Retinal pigment epithelial cell (primary cell): ENCODE measurements at places on chromosomes 1 and 21.

DNA sequence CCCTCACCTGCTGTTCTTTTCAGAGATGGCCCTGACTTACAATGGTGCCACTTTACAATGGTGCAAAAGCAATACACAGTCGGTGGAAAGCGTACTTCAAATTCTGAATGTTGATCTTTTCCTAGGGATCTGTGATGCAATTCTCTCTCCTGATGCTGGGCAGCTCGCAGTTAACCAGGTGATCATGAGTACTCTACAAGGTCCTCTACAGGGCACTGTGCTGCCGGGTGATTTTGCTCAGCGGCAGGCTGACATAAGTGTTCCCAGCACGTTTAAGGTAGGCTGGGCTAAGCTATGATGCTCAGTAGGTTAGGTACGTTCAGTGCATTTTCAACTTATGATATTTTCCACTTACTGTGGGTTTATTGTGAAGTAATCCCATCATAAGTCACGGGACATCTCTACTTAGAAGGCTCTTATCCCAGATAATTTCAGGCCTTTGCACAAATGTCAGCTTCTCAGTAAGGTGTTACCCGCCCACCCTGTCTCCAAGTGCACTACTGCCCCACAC, 126.5 kb downstream of the KCNN3 start:
- no peak for DNase-seq

DNA sequence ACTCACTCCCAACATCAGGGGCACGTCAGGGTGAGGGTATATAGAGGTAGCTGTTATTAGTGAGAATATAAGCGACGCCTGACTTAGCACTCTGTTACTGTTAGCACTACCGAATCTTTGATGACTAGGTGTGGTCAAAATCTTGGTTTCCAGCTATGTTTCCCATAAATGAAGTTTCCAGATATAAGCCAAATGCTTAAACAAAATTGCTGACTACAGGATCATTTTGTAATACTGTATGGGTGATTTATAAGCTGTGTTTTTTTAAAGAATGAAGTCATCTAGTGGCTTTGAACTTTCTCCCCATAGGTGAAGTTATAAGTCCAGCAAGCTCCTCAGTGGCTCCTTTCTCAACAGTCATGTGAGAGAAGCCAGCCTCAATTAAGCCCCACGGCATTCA, 23.7 kb downstream of the KCNJ15 start:
- DNase-seq: no peak

- no peak for DNase-seq
Measured at GRCh38 chr1:9827558-9828185, 3.9 kb upstream of the CLSTN1 start.

DNA sequence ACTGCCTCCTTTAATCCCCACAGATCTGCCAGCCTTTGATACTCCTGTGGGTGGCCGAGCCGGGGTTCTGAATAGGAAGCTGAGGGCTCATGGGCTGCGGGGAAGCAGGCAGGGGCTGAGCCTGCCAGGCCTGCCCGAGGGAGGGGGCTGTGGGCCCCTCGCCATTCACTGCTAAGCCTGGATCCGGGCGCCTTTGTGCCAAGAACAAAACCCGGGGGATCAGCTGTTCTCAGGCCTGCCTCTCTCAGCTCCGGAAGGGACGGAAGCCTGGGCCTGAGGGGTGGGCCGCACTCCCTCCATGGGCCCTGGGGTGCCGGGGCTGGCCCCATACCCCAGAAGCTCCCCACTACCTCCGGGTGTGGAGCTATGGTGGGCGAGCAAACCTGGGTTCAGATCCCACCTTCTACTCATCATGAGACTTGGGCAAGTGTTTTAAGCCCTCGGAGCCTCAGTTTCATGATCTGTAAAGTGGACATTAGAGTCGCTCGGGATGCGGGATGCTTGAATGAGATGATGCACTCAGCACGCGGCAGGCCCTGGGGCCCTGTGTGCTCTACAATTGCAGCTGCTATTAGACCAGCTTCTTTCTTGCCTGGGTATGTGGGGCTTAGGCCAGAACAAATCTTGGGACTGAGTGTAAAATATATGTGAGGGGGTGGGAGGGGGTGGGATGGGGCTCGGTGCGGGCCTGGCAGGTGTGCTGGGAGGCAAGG, 19.2 kb upstream of the EPHA2 start:
- no peak for DNase-seq

GRCh38 chr1:213163278-213163711, 112.3 kb downstream of the RPS6KC1 start:
- peak; percentile 2 for DNase-seq

DNA sequence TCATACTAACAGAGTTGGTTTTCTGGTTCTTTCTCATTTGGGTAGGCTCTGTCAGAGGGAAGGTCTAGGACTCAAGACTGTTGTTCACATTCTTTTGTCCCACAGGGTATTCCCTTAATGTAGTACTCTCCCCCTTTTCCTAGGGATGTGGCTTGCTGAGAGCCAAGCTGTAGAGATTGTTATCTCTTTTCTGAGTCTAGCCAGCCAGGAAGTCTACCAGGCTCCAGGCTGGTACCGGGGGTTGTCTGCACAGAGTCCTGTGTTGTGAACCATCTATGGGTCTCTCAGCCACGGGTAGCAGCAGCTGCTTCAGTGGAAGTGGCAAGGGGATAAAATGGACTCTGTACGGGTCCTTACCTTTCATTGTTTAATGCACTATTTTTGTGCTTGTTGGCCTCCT, 226.4 kb downstream of the LBR start:
- DNase-seq: no peak

- no peak for DNase-seq
Measured at GRCh38 chr1:221230605-221231004, 351.4 kb downstream of the HLX start.

DNA sequence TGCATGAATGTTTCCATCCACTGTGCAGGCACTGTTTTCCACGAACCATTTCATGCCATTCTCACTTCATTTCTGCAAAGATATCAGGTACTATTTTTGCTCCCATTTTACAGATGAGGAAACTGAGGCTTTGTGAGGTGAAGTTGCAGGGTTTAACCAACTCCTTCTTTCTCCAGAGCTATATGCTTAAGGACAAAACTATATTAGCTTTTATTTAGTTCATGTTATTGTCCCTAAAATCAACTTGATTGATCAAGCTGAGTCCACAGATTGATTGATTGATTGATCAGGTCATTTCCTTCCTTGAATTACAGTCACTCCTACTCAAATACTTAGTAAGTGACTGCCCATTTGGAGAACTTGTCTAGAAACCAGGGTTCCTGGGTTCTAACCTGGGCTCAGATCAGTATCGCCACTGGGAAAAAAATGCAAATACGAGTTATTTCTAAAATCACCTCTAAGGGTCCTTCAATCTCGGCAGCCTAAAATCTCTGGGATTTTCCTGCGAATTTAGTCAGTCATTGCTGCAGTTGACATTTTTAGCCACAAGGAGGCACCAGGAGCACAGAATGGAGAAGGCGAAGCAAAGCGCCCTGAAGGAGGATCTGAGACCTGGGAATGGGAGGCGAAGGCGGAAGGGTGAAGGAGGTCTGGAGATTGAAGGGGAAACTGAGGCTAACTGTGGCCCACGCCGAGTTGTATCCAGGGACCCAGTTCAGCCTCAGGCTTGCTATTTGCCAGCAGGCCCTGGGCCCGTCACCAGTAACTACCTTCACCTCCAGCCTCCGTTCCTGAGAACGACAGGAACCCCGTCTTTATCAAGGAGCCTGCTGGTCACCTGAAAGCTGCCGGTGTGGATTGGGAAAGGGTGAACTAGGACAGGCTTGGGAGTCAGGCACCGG, 14.3 kb upstream of the MUL1 start:
- peak; percentile 17 for DNase-seq
